ENCODE measurements at places on chromosomes 1 and 21. TPM values are rescaled to one million over a fixed set of nuclear protein-coding genes. Genes with fewer than 3 reads are reported as not detected.
A peak's percentile ranks its signal among the peaks of the same experiment; 100 is the strongest.

GRCh38 chr1:87464022-87464490 lies 135.4 kb downstream of the LMO4 start:
- DNase-seq = no peak

DNA sequence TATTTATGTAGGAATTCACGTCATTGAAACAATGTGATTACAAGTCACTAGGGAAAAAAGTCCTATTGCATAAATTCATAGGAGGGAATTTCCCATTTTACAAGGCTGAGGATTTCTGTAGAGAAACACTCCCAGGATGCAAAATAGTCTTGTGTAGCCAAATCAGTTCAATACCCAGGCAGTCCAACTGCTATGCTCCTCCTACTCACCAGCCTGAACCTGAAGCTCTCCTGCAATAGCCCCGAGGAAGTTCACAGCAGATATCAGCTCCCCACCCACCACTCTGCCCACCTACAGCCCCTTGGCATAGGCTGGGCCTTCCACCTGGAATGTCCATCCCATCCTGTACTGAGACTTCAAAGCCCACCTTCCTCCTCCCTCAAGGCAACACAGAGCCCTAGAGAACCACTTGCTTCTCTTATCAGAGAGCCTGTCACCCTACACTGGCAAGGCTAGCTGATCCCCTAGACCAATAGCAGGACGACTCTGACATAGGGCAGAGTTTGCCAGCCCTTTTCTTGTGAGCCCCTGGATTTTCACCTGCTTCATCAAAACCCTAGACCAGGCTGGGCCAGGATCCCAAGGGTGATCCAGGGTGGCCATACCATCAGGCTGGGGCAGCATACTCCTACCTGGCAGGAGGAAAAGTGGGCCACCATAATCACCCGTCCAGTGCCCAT lies 1.5 kb downstream of the LSS start:
- DNase-seq = no peak

DNA sequence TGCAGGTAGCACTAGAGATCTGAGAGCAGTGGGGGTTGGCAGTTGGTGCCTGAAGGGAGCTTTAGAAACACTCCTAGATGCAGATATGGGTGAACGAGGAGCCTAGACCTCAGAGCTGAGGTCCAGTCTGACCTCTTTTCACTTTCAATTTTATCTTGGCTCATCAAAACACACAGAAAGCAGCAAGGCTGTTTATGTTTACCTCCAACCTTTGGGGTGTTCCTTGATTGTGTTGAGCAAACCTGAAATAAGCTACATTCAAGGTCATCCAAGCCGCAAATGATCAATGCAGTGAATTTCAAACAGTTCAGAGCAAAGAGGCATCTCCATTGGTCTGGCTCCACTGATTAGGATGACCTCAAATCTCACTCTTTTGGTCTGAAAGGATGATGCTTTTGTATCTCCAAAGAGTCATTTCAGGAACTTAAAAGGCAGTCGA lies 1.3 kb downstream of the LY9 start:
- DNase-seq = no peak

GRCh38 chr1:225653463-225654276 lies 747 bp upstream of the ENAH start:
- peak; percentile 54 for DNase-seq

GRCh38 chr1:113834716-113835115 lies 22.4 kb upstream of the RSBN1 start:
- DNase-seq = no peak

DNA sequence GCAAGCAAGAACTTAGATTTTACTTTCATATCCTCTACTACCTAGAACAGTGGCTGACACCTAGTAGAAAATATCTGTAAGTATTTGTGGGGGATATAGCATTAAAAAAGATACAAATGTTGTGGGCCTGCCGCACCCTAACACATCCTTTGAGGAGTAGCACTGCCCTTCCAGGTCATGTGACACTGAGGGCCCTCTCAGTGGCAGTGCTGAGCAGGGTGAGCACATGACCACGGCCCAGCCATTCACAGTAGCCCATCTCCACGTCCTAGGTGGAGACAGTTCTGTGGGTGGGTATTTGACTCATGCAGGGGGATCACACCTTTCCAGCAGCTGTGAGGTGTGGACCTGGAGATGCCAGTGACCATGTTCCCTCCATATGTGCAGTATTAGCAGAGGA lies 108.9 kb downstream of the OMA1 start:
- no peak for DNase-seq

GRCh38 chr1:226520640-226521355 lies 27.8 kb upstream of the STUM start:
- no peak for DNase-seq

The IFI44L gene
- 7.1 TPM for polyA plus RNA-seq

The MNDA gene
- 6.0 TPM for polyA plus RNA-seq

The TRIM45 gene
- polyA plus RNA-seq = 15.0 TPM

Data from right renal cortex interstitium (tissue), 3 donors.